Stimulated activated CD4-positive, alpha-beta T cell treated with anti-CD3 and anti-CD28 coated beads, Interleukin-12 subunit alpha, Interleukin-12 subunit beta, amount 100 ng/mL, for 4 hours (primary cell): ENCODE measurements at places on chromosomes 16 and 17.

GRCh38 chr16:5065326-5065725 lies 430 bp downstream of the C16orf89 start:
- no peak for DNase-seq

GRCh38 chr16:74775255-74775654 lies 635 bp upstream of the FA2H start:
- no peak for DNase-seq

DNA sequence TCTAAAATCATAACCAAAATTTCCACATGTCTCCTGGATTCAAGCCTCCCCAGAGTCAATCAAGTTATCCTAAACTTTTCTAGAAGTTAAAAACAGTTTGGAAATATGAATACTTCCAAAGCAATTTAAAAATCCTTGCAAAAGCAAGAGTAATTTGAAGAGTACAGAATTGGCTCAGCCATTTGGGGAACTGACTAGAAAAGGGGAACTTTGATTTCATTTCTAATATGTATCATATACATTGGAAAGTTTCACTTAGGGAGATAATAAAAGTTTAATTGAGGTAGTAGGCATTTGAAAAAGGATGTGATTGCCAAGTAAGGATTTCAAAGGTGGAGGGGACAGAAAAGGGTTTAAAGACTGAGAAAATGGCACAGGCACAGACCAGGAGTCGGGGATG lies 9.0 kb upstream of the SLFN12L start:
- no peak for DNase-seq

GRCh38 chr16:78574571-78574970 lies 475.1 kb downstream of the WWOX start:
- no peak for DNase-seq

DNA sequence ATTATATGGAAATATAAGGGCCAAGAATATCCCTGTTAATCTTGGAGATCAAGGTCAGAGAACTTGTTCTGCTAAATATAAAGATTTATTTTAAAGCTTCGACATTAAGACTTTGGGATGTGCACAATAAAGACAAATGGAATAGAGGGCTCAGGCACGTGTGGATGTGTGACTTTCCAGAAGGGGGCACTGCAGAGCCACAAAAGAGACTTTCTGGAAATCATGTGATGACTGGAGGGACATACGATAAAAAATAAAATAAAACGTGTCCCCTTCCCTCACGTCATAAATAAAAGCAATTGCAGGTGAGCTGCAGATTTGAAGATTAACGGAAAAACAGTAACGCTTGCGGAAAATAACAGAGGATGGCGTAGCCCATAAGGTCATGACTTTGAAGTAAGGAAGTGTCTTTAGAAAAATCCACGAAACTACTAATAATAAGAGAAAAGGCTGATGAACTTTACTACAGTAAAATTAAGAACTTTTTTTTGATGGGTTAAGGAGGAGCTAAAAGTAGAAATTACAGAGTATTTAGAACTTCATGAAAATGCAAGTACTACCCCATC lies 9.4 kb upstream of the ENGASE start:
- DNase-seq = peak; percentile 38

DNA sequence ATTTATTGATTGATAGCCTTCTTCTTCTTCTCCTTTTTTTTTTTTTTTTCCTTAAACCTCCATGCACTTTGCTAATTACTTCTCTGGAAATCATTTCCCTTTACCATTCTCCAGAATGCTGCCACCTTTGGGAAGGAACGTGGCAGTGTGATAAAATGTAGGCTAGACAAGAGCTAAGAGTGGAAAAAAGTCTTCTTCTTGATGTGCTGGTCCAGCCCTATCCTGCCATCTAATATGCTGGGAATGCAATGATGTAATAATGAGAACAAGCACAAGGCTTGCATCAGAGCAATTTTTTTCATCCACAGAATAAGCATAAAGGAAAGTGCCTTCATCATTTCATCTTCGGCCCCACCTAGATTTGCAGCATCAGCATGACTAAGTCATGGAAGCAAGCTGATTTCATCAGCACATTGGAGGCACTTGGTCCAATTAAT lies 128.7 kb upstream of the ZFHX3 start:
- no peak for DNase-seq

DNA sequence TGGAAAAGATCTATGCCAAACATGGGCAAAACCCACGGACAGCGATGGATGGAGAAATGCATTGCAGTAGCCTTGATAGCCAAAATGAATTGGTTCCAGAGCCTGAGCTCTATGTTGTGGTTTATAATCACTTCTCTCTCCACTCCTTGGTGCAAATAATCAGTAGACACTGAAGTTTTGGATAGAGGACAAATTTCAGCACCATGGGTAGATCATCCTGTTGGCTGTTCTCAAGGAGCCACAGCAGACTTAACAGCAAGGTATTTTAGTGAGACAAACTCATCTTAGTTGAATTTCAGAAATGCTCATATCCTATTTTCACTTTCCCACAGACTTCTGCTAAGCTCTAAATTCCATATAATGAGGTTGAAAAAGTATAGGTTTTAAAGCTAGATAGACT lies 88.3 kb upstream of the CCL1 start:
- no peak for DNase-seq

DNA sequence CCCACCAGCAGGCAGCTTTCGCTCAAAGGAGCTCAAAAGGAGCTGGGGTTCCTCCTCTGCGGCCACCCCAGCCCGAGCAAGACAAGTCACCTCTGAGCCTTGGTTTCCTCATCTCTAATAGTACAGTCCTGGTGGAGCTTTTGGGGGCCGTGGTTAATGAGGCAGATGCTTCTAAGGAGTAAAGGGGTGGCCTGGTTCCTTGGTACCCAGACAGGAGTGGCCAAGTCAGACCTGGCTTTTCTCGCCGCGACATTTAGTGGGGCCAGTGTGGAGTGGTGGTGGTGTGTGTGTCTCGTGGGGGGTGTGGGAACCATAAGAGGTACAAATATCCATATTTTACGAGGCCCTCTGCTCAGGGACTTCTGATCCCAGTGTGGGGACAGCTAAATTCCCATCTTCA lies 6.7 kb downstream of the FOXF1 start:
- no peak for DNase-seq

DNA sequence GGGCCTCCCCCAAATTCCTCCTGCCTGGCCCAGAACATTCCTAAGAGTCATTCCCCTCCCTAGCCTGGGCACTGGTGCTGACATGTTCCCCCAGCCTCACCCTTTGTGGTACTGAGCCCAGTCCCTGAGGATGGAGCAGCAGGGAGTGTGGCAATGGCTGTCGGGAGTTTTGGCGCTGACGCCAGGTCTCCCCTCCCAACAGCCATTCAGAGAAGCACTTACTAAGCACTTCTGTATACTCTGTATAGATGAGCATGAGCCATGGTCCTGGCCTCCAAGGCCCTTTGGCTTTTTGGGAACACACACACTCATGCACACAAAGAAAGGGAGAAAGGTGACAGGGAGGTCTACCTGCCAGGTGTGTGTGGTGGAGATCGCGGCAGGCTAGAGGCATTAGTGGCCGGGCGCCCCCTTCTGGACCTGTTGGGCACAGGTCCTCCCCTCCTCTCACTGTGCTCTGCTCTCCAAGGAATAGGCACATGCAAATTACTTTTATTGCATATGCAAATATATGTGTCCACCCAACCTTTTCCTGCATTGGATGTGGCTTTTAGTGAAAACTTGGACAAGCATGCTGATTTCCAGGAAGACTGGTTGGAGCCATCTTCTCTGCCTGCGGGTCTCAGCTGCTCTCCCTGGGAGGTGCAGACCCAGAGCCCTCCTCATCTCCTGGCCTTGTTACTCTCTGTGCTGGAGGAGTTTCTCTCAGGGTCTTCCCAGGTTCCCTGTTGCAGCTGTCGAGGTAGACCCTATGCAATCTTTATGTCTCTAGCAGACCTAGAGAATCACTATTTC lies 17.4 kb upstream of the C17orf107 start:
- peak; percentile 65 for DNase-seq

DNA sequence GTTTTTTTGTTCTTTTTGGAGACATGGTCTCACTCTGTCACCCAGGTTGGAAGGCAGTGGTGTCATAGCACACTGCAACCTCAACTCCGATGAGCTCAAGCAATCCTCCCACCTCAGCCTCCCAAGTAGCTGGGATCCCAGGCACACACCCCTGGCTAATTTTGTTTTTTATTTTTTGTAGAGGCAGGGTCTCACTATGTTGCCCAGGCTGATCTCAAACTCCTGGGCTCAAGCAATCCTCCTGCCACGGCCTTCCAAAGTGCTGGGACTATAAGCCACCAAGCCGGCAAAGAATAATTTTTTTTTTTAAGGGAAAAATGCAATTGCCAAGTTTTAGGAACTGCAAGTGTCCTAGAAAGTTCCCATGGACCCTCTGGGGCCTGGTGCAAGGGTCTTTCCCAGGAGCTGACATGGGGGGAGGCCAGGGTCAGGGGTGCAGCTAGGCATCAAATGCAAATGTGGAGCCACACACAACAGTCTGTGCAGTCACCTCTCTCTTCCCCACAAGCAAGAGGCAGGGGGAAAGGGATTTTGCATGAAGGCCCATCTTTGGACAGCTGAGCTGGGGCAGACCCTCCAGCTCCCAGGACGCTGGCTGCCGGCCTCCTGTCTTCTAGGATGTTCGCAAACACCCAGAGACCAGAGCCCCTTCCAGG lies 20.1 kb upstream of the BCAR1 start:
- no peak for DNase-seq

GRCh38 chr17:66625311-66625767 lies 209.6 kb upstream of the CACNG5 start:
- no peak for DNase-seq

DNA sequence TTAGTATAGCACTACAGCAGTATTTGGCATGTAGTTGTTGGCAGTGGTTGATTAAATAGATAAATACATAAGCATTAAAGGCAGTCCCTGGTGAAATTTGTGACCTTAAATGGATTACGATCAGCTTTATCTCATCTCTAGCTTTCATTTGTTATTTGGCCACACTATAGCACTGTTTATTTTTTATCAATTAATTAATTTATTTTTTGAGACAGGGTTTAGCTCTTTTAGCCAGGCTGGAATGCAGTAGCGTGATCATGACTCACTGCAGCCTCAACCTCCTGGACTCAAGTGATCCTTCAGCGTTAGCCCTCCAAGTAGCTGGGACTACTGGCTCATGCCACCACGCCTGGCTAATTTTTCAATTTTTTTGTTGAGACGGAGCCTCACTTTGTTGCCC lies 18.7 kb upstream of the ARHGAP17 start:
- DNase-seq = no peak

DNA sequence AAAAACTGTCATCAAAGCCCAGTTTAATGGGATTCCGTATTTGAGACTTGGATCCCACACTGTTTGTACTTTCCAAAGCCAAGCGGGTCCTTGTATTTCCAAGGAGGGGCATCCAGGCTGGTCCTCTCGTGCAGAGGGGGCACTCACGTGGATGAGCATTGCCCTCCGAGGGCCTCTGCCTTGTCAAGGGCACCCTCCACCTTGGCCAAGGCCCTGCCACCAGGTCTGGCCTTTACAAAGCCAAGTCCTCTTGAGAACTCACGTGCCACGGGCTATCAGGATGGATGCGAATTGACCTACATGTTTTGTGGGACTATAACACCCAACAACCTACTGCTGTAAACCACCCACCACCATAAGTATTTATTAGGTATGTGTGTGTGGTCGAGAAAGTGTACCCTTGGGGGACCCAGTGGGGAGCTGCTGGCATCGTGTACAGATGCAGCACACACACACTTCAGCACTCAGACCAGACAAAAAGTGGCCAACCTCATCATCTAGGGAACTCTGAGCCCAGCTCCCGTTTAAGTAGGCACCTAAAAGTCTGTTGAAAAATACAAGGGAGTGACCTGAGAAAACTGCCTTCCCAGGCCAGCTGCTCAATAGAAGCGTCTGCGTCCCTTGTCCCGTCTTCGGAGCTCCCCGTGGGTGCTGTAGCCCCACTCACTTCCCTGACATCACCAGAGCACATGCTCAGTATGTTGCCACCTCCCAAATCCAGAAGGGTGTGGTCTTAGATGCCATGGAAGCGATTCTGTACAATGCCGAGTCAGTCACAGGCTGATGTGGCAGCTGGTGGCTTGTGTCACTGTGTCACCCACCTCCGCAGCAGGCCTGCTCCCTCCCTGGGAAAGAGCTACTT lies 12.9 kb downstream of the MAP1LC3B start:
- DNase-seq = no peak

- no peak for DNase-seq
Measured at GRCh38 chr16:82761236-82761635, 134.5 kb downstream of the CDH13 start.

- DNase-seq = no peak
Measured at GRCh38 chr17:44769647-44770084, 10.9 kb downstream of the ADAM11 start.

- no peak for DNase-seq
Measured at GRCh38 chr16:84670063-84670462, 21.8 kb downstream of the KLHL36 start.

GRCh38 chr17:32341141-32341856 lies 674 bp downstream of the C17orf75 start:
- peak; percentile 25 for DNase-seq

GRCh38 chr16:59543641-59544040 lies 809.5 kb upstream of the GOT2 start:
- DNase-seq = no peak

DNA sequence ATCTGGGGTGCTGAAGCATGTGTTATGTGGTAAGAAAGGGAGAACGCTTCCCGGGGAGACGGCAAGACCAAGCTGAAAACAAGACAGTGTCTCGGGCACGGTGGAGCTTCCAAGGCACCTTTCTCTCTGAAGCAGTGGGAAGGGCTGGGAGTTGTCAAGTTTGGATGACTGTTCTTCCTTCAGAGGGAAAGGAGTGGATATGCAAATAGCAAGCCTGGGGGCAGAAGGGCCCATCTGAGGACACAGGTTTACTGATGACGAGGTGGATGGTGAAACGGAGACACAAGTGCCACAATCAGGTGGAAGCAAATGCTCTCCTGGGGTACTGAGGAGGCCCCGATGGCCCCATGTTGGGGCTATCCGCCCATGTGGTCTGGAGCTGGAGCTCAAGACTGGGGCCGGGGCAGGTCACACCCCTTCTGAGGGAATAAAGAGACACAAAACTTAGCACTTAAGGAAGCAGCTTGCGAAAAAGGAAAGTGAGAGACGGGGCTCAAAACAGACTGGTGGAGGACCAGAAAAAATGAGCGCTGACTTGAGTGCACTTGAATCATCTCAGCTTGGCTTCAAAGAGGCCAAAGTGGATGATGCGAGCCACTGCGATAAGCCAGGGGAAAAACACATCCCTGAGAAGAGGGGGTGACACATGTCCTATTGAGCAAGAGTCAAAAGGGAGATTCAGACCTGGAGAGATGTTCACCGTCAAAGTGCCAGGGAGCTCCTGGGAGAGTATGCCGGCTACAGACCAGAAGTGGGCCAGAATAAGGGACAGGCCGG lies 34.8 kb upstream of the MTSS2 start:
- no peak for DNase-seq

- peak; percentile 46 for DNase-seq
Measured at GRCh38 chr16:66551348-66551759, 1.0 kb upstream of the CKLF start.

DNA sequence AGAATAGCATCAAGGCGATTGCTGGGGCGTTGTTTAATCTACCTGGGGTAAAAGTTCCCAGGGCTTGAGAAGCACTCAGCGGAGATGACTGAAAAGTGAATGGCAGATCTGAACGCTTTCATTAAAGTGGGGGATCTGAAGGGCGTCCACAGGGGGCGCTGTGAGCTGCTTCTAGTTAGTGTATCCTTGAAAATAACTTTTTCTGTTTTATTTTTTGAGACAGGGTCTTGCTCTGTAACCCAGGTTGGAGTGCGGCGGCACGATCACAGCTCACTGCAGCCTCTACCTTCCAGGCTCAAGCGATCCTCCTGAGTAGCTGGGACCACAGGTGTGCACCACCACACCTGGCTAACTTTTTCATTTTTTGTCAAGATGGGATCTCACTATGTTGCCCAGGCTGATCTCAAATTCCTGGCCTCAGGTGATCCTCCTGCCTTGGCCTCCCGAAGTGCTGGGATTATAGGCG lies 360.4 kb downstream of the SEC14L1 start:
- peak; percentile 26 for DNase-seq
